ENCODE measurements at places on chromosomes 11 and 22.
A peak's percentile ranks its signal among the peaks of the same experiment; 100 is the strongest.

DNA sequence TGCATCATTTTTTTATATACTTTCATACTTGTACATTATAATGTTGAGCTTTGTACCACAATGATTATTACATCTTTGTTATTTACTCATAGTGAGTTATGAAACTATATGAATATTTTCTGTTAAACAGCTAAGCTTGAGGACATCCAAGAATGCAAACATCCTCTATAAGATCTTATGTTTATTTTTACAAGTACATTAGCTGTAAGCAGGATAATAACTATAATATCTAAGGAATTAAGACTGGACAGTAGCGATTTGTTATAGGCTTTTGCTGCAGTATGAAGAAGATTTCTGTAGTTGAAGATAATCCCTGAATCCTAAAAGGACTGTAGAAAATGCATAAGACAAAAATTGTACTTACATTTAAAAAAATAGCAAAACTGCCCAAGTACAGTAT is 176.0 kb downstream of the METTL15 start:
- no peak for DNase-seq

DNA sequence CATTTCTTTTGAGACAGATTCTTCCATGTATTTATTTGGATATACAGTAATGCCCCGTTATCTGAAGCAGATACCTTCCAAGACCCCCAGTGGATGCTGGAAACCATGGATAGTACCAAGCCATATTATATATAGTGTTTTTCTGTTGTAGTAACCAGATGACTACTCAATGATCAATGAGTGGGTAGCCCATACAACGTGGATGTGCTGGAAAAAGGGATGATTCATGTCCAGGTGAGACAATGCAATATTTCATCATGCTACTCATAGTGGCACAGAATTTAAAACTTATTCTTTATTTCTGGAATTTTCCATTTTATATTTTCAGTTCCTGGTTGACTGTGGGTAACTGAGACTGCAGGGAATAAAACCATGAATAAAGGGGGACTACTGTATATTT is 427.5 kb downstream of the METTL15 start:
- no peak for DNase-seq

- DNase-seq, result peak; percentile 33
These were observed 6.2 kb upstream of the UBE4A start for GRCh38 chr11:118353084-118353710.

GRCh38 chr11:46845740-46846509 is at the start of gene CKAP5:
Gene CKAP5, minus strand, starts transcription at chr11:46846280. Its CDS starts 25,049 bp downstream, at chr11:46821231.
- DNase-seq, result peak; percentile 89

DNA sequence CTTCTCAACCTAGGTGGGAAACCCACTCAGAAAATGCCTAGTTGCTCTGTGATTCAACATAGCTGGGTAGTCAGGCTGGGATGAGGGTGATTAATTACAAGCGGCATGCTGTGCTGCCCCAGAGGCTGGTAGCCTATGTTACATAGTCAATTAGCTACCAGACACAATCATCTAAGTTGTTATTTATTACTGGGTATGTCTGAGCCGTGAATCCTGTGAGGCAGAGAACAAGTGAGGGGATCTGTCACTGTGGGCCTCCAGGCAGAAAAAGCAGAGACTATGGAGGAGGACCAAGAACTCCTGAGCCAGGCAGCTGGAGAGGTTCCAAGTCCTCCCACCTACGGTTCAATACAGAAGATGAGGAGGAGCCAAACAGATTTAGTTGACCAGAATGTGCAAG is 186.6 kb upstream of the BDNF start:
- no peak for DNase-seq

DNA sequence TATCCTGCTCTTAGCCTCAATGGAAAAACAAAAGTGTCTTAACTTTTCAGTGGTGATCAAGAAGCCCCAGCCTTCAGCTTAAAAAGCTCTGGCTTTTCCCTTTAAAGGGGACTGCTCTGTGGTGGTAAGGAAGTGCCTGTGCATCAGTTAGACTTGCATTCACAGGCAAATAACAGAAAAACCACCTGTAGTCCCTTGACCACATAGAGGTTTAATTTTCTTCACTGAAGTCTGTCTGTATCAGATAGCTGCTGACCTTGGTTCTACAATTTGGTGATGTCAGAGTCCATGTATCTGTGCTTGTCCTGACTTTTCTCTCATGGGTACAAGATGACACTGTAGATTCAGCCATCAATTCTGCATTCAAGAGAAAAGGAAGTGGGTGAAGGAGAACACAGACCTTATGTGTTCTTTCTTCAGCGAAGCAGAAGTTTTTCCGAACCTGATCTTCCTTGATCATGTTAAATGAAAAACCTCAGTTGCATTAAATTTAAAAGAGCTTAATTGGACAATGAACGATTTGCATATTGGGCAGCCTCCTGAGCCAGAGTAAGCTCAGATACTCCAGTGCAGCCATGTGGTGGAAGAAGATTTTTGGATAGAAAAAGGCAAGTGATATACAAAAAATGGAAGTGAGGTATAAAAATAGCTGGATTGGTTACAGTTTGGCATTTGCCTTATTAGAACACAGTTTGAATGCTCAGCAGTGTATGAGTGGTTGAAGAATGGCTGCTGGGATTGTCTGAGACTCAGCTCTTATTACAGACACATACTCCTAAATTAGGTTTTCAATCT is 43.2 kb upstream of the RDX start:
- DNase-seq, result peak; percentile 47

DNA sequence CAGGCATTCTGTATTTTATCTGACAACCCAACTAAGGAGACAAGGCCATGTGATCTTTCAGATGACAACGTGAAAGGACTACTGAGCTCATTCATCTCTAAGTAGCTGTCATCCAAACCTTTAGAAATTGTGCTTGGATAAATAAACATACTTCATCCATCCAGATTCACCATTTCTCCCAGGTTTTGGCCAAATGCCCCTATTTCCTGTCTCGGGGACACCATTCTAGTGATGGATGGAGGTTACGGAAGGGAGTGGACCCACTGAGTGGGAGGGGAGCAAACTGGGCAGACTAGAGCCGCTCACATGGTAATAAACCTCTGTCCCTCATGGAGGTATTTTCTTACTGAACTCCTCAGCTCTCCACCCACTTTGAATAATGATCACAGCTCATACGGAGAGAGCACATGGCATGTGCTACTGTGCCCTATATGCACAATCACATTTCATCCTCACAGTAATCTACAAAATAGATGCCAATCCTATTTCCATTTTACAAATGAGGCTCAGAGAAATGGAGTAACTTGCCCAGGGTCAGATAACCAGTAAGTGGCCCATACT is 114.4 kb downstream of the SLC1A2 start:
- DNase-seq, result no peak

- peak; percentile 88 for DNase-seq
These were observed 5.9 kb downstream of the TREH start for GRCh38 chr11:118673361-118674081.

- DNase-seq, result no peak
These were observed 23.0 kb downstream of the PIWIL3 start for GRCh38 chr22:24751518-24751917.

GRCh38 chr11:35812828-35813227 is 131.0 kb upstream of the LDLRAD3 start:
- DNase-seq, result no peak

DNA sequence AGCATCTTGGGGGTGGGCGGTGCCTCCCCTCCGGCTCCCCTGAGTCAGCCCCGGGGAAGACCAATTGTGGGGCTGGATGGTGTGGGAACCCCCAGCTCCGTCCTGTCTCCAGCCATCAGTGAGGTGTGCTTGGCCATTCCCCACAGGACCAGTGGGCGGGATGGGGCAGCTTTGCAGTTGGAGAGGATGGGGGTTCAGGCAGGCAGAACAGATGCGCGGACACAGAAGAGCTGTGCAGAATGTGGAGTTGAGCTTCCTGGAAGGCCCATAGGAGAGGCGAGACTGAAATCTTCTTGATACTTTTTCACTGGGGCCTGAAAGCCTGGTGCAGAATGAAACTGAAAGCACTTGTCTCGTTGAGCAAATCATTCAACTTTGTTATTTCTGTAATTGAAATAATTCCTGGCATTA is 23.8 kb downstream of the PARVB start:
- no peak for DNase-seq

- DNase-seq, result no peak
These were observed 3.1 kb upstream of the CERK start for GRCh38 chr22:46740910-46741780.

DNA sequence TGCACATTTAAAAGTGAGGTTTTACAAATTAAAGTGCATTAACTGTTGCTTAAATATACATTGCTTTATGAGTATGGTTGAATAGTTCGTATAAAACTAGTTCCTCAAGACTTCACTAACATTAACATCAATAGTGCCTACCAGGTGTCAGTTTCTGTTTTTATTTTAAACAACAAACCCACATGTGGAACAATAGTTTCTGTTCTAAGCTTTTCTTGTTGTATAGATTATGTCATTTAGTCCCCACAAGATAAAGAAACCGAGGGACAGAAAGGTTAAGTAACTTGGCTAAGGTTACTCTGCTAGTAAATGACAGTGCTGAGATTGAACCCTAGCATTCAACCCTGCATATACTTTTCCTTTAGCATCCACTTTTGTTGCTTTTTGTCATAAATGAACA is 41.4 kb upstream of the ST14 start:
- no peak for DNase-seq

GRCh38 chr11:108912581-108912980 is 247.7 kb downstream of the DDX10 start:
- DNase-seq, result no peak

- DNase-seq, result no peak
These were observed 1054.0 kb downstream of the NTM start for GRCh38 chr11:132424433-132424832.

DNA sequence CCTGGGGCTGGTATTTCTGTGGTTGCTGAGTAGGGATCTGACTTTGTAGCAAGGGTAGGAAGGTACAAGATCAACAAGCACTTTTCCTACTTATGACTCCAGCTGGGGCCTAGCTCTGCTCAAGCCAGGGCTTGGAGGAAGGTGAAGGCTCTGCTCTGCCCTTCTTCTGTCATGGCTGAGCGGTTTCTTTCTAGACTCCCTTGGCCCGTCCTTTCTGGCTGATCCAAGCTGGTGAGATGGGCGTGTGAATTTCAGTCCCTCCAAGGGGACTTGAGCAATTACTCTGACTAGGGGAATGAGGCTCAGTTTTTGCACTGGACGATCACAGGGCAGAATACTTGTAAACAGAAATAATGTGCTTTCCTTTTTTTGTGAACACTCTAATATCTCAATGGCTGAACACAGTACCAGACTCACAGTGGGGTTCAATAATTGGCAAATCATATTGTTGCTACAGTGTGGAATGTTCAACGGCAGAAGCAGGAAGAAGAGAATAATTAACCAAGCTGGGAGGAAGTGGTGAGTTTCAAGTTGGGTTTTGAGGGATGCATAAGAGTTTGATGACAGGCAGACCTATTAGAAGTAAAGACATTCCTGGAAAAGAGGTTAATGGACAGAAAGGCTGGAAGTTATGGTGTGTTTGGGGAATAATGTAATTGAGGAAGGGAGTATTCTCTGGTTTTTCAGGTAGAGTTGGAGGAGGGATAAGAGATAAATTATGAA is 507.6 kb downstream of the MIAT start:
- DNase-seq, result no peak

DNA sequence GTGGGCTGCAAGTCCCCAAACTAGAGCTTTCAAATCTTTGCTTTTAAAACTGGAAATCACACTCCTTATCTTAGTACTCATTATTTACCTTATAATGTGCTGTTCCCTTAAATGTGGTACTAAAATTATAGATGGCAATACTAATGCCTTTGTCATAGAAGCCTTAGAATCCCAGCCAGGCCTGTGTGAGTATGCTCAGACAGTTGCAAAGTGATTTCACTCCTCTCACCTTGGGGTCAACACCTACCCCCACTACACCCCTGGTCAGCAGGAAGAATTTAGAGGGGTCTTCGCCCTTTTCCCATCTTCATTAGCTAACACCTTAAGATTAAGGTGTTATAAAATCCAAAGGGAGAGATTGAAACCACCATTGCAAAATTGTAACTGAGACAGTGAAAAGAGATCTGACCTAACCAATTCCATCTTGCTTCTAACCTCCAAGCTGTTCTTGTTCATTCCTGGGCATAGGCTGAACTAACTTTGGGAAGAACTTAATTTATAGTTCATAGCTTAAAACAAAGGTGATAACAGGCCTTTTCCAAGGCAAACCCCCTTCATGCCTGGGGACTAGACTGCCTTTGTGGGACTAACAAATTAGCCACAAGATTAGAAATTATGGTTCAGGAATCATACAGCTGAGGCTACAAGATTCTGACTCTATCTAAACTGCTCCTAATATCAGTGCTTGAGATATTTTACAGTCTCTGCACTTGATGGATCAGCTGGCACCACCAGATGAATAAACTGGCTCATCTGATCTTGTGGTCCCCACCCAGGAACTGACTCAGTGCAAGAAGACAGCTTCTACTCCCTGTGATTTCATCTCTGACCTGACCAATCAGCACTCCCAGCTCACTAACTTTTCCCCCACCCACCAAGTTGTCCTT is 10.4 kb upstream of the MRPL17 start:
- DNase-seq, result peak; percentile 47

DNA sequence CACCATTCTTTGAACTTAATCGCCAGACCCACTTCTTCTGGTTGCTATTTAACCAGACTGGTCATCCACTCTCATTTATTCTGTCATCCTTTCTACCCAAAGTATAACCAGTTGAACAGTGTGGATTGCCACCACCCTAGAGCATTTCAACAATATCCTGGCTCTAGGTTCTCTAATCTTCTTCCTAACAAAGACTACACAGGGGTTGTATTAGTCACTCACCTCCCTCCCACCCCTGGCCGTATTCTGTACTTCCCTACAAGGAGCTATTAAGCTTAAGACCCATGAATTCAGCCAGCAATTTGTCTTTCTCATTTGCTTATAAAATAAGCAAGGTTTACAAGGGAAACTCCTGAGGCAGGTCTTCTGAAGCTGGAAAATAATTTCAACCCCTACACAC is 46.9 kb upstream of the CEP126 start:
- DNase-seq, result no peak
